ENCODE measurements at places on chromosomes 16 and 17.

DNA sequence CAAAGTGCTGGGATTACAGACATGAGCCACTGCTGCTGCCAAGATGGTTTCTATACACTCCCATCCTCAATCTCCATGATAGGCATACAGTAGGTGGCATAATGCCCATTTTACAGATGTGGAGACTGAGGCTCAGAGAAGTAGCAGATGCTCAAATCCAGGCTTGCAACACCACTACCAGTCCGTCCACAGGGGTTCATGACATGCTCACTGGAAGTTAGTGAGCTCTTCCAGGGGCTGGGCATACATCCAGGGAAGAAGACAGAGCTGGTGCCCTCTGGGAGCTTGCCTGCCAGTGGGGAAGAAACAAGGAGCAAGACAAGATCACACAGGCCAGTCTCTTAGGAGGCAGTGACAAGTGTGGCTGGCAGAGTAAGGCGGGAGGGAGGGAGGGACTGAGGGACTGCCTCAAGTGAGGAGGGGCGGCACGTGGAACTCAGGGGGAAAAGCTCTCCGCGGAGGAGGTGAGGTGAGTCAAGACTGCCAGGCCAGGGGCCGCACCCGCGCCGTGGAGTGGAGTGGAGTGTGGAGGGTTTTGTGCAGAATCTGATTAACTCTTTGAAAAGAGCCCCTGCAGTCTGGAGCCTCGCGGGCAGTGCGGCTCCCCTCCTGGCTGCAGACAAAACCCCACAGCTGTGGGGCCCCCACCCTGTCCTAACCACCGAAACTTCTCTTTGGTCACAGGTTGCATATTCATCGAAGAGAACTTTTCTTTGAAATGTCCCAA, 27.9 kb downstream of the SREBF1 start:
- peak; percentile 83 for DNase-seq

- DNase-seq = no peak
Measured at GRCh38 chr16:71474864-71475263, 12.8 kb upstream of the ZNF23 start.

- peak; percentile 95 for DNase-seq
Measured at GRCh38 chr16:30184096-30184890, 891 bp downstream of the CORO1A start.

DNA sequence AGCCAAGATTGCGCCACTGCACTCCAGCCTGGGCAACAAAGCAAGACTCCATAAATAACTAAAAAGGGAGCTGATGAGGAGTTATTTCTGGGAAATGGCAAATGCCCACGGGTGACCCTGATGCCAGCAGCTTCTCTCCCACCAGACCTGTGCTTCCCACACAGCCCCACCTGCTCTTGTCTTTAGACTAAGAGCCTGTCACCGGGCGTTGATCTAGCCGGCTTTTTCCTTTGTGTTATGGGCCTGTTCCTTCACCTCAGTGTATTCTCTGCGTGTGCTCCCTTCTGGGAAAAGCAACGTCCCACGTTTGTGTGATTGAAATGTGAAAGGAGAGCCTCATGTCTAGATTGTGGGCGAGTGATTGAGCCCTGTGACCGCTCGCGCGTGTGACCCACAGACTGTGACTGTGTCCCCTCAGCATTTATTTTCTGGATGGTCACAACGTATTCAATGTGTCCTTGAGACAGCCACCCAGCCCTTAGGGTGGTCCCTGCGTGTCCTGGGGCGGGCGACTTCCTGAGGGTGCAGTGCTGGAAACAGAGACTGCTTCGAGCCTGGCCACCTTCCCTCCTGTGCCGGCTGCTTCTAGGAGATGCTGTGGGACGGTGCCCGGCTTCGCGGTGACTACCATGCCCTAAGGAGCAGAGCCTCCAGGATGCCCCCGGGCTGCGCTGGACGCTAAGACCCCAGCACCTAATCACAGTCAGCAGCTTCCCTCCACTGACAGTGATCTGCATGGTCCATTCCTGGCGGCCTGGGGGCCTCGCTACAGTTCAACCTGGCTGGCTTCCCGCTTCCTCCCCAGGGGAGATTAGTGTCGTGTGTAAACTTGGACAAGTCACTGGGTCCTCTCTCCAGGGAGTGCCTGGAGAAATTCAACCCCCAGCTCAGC, 7.8 kb upstream of the RNPS1 start:
- no peak for DNase-seq

GRCh38 chr17:49616601-49617131, 41.0 kb downstream of the NXPH3 start:
- no peak for DNase-seq

DNA sequence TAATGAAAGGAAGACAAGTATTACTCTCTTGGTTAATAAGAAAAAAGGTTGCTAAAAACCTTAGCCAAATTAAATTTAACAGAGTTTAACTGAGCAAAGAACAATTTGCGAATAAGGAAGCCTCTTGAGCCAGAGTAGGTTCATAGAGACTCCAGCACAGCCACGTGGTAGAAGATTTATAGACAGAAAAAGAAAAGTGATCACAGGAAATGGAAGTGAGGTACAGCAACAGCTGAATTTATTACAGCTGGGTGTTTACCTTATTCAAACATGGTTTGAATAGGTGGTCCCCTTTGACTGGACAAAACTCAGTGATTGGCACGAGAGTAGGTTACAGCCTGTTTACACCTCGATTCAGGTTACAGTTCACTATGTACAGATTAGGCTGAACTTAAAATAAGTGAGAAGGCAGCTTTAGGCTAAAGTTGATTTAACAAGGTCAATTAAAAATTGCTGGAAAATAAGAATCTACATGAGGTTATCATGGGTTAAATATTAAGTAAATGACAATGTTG, 3.3 kb upstream of the CCL15 start:
- DNase-seq = no peak

DNA sequence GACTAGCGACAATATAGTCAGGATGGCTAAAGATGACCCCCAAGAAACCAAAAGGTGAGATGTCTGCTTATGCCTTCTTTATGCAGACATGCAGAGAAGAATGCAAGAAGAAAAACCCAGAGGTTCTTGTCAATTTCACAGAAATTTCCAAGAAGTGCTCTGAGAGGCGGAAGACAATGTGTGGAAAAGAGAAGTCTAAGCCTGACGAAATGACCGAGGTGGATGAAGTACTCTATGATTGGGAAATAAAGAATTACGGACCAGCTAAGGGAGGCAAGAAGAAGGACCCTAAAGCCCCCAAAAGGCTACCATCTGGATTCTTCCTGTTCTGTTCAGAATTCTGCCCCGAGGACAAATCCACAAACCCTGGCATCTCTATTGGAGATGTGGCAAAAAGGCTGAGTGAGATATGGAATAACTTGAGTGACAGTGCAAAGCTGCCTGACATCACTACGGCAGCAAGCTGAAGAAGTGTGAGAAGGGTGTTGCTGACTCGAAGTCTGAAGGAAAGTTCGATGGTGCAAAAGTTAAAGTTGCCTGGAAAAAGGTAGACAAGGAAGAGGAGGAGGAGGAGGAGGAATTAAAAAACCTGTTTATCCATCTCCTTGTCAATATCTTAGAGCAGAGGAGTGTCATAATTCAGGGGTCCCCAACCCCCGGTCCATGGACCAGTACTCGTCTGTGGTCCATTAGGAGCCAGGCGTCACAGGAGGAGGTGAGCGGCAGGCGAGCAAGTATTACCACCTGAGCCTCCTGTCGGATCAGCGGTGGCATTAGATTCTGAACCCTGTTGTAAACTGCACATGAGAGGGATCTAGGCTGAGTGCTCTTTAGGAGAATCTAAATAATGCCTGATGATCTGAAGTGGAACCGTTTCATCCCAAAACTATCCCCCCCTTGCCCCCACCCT, 25.1 kb upstream of the ADGRG1 start:
- DNase-seq = peak; percentile 39

- DNase-seq = no peak
Measured at GRCh38 chr17:68277807-68278206, 13.1 kb downstream of the SLC16A6 start.

DNA sequence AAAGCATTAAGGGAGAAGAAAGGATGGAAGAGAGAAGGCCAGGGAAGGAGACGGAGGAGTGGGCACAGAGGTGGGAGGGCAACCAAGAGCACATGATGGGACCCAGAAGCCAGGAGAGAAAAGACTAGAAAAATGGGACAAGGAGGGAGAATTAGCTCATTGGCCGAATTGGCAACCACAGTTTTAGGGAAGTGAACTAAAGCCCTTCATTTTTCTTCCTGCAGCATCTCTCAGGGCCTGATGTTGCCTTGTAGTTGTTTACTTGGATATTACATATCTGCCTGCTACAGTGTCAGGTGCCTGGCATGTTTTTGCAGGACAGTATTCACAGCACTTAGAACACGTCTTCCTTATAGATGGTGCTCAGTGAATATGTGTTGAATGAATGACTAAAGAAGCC, 19.0 kb downstream of the EMP2 start:
- DNase-seq = no peak

- DNase-seq = no peak
Measured at GRCh38 chr17:12282056-12282455, 261.4 kb downstream of the MAP2K4 start.

DNA sequence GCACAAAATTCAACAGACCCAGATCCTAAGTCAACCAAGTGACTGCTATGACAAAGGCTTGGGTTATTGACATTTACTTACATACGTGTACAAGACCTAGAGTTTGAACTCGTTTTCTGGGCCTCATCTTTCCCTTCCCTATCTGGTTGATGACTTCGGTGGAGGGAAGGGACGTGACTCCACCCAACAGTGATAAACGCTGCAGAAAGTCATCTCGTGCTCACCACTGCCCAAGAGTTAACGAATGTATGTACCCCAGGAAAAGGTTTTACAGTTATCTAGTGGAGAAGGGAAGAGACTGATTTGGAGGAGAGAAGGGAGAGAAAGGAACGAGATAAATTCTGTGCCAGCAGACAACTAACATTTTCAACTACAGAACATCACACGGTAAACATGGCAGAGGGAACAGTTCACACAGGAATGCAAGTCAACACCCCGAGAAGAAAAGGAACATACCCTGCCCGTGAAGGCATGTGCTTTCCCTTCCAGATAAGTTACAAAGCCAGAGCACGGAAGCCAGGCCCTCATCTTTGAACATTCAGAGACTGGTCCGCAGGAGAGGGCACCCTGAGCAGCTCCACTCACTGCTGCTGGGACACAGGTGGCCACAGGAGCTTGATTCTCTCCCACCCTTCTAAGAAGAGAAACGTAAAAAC, 13.9 kb upstream of the CYTH1 start:
- no peak for DNase-seq

- peak; percentile 79 for DNase-seq
Measured at GRCh38 chr17:82848022-82848592, 8.3 kb upstream of the ZNF750 start.

- peak; percentile 56 for DNase-seq
Measured at GRCh38 chr16:86761111-86762031, 183.0 kb downstream of the FOXL1 start.

- DNase-seq = no peak
Measured at GRCh38 chr17:73838815-73839214, 194.6 kb upstream of the SDK2 start.

DNA sequence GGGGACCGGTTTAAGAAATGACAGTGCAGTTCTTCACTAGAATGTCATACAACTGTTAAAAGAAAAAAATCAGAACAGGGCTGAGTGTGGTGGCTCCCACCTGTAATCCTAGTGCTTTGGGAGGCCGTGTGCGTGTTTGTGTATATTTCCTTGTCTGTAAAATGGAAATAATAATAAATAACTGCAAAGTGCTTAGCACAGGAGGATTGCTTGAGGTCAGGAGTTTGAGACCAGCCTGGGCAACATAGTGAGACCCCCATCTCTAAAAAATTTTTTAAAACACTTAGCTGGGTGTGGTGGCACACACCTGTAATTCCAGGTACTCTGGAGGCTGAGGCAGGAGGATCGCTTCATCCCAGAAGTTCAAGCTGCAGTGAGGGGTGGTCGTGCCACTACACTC, 2.5 kb downstream of the ACSM3 start:
- DNase-seq = no peak

DNA sequence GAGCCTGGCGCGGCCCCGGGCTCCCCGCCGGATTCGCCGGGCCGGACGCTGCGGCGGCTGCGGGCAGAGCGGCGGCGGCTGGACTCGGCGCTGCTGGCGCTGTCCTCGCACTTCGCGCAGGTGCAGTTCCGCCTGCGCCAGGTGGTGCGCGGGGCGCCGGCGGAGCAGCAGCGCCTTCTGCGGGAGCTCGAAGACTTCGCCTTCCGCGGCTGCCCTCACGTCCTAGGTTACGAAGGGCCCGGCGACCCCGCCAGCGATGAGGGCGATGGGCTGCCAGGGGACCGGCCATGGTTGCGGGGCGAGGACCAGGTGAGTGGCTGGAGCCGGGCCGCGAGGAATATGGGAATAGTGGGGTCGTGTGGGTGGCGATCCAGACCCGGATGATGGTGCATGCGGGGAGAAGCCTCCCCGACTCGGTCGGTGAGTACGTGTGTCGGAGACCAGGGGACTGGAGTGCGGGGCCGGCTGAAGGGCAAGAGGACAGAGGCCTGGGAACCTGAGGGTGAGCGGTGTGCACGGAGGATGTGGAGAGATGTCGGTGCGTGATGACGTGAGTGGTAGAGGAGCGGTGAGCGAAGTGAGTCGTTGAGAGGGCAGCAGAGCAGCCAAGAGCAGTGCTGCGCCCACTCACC, 517 bp downstream of the RUNDC1 start:
- DNase-seq = peak; percentile 87

GRCh38 chr17:42227849-42228700, 33.8 kb upstream of the GHDC start:
- DNase-seq = no peak

- DNase-seq = no peak
Measured at GRCh38 chr17:57164814-57165213, 79.8 kb downstream of the AKAP1 start.

- DNase-seq = peak; percentile 68
Measured at GRCh38 chr17:57357830-57358430, 101.6 kb downstream of the MSI2 start.

DNA sequence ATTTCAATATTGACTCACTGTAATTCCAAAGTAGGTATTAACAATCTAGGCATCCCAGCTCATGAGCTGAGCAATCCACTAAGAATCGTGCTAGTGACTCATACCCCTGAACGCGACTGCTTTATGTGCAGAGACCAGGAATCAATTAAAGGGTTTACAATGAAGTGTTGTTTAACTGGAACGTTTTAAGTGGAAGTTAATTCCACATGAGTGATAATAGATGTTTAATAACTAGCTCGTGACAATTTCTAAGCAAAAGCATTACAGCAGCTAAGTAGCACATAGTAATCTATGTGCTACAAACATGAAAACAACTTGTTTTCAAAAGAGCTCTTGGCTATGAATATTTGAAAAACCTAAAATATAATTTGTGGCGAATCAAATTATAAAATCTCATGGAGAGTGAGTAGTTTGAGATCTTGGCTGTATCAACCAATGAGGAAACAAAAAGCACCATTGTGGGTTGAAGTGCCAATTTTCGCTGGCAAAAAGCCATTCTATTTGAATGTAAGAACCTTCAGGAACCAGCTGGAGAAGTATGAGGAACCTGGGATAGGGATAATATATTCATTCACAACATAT, 9.4 kb downstream of the GJC1 start:
- DNase-seq = no peak

GRCh38 chr16:27863377-27863776, 200.1 kb downstream of the GSG1L start:
- no peak for DNase-seq

All from activated CD8-positive, alpha-beta memory T cell treated with anti-CD3 and anti-CD28 coated beads, Interleukin-2, amount 10 ng/mL, durations not matched to agents 7 days and 5 days (primary cell).